NCI-H1105 treated with DMSO at 0.1 percent for 48 hours (cell line): ENCODE measurements at places on chromosomes 7 and 10.

GRCh38 chr10:3294919-3295581, 122.5 kb upstream of the PITRM1 start:
- peak; percentile 36 for DNase-seq

- DNase-seq = no peak
Measured at GRCh38 chr7:157784979-157785441, 448.2 kb downstream of the DNAJB6 start.

DNA sequence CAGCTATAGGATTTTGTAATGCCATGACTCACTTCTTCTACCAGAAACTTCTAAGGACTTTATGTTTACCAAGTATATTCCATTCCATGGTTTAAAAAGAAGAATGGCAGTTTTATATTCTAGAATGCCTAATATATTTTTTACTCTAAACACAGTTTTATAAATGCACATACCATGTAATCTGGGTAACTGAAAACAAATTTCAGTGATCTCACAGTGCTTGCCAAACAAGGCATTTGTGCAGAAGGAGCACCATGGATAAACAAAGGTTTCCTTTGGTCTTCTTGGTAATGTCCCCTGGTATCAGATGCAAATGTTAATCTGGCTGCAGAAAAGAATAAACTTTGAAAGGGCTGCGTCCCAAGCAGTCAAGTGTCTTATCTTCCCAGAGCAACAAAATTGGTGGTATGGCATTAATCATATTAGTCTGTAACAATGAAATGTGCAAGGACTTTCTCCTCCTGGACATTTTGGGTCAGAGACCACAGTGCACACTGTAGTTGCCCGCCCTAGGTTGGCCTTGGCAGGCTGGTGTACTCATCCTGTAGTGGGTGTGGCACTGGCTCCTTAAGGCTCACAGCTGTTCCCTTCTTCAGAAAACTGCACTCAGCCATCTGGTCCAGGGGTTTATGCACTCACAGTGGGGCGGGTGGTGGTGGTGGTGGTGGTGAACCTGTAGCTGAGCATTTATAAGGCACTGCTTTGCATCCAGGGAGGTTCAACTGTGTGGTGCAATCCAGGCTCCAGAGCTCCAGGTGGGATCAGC, 56.7 kb downstream of the LAMB4 start:
- no peak for DNase-seq

- DNase-seq = peak; percentile 84
Measured at GRCh38 chr7:67484244-67484751, 487.7 kb downstream of the TYW1 start.

DNA sequence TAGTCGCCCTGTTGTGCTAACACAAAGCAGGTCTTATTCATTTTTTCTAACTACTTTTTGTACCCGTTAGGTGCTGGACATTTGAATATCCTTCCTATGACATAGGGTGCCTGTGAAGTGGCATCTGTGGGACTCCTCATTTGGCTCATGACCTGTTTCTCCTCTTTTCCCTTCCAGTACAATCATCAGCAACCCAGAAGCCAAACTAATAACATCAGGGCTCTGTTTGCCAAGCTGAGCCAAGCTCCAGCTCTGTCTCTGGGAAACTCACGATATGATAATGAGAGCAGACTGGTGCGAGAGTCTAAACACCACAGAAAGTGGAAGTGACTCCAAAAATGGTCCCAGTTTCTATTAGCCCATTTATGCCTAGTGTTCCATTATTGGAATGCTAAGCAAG, 92.0 kb downstream of the SVIL start:
- DNase-seq = no peak

GRCh38 chr7:73920406-73921134, 59.6 kb downstream of the TMEM270 start:
- DNase-seq = no peak

DNA sequence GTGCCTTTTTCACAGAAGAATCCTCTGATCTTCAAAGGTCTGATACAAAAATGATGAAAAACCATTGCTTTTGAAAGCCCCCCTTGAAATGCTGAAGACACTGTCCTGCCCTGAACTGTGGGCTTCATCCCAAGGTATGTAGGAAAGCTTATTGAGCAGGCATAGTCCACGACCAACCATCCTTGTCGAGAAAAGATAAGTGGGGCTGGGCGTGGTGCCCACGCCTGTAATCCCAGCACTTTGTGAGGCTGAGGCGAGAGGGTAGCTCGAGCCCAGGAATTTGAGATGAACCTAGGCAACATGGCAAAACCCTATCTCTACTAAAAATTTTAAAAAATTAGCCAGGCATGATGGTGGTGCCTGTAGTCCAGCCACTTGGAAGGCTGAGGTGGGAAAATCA, 25.6 kb downstream of the TACR2 start:
- no peak for DNase-seq

- no peak for DNase-seq
Measured at GRCh38 chr7:31372231-31372959, 31.9 kb upstream of the NEUROD6 start.

- DNase-seq = no peak
Measured at GRCh38 chr7:127448566-127448965, 56.1 kb upstream of the ZNF800 start.

GRCh38 chr7:38716397-38716796, 85.2 kb upstream of the AMPH start:
- no peak for DNase-seq

DNA sequence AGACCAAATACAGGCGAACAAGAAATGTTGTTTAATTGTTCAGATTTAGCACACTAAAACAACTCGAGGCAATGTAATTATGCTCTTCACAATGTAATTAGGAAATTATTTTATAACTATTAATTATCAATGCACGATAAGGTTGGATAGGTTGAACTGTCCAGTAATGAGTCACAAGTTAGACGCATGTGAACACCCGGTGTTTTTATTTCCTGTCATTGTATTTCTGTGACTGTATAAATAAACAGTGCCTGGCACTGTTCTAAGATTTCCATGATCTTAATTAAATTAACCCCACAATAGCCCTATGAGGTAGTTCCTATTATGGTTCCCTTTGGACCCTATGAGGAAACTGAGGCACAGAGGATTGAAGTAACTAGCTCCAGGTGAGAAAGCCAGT, 26.2 kb downstream of the C10orf105 start:
- no peak for DNase-seq

DNA sequence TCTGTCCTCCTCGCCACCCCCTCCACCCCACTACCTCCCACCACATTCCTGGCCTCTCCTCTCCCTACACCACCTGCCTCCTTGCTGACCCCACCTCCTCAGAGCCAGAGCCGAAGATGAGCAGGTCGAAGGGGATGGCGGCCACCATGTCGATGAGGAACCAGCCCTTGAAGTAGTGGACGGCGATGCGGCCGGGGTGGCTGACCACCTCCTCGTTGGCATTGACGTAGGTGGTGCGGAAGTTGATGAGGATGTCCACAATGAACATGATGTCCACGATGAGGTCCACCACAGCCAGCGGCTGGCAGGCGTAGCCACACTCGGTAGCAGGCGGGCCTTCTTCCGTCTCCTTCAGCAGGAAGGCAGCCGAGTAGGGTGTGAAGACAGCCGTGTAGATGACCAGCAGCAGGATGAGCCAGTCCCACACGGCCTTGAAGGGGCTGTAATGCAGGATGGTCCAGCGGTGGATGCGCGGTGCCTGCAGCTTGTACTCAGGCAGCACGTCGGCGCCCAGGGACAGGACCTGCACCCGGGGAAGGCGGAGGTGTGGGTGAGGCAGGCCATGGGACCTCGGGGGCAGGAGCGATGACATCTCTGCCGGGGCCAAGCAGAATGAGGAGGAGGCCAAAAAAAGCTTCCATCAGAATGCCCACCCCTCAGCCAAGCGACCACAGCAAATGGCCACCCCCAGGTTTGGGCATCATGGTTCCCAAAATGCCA, 25.6 kb downstream of the KCNH2 start:
- no peak for DNase-seq

DNA sequence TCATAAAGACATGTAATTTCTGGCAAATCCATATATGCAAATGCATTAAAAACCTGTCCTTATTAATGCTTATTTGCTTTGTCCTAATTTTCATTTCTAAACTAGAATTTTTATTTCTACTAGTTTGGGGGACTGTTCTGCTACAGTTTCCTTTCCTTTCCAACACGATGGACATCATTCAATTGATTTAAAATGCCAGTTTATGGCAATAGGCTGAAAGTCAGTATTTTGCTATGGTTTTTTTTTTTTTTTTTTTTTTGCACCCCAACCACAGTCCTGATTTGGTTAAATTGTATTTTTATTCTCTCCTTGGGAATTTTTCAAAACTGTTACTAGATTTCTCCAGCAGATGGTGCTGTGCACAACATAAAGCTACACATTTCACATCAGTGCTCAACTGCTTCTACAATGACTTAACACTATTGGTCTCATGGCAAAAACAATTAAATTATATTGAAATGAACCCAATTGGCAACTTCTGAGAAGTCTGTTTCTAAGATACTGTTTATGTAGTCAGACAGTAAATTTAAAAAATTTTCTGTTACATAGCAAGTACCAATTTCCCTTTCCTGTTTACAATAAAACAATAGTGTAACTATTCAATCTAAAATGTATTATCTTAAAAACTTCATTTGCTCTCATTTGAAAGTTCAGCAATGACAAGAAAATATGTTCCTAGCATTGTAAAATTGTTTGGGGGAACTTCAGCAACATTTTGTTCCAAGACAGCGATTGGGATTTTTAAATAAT, 193.8 kb upstream of the CCDC6 start:
- DNase-seq = peak; percentile 18

DNA sequence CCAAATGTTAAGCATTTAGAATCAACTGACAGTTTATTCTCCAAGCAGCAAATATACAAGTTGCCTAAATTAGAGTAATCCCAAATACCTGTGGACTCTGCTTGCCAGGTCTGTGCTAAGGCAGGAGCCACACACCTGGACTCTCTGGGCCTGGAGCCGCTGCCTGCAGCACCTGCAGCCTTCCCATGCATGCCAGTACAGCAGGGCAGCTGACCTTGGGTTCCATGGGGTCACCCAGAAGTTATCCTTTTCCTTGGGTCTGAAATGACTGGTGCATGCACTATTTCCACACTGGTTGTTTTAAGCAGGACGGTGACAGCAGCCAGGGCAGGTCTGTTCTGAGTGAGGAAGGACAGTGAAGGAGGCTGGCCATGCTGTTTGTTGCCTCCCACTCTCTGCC, 573.2 kb downstream of the GLRX3 start:
- DNase-seq = no peak

GRCh38 chr7:141381794-141382427, 169.3 kb upstream of the AGK start:
- DNase-seq = no peak

DNA sequence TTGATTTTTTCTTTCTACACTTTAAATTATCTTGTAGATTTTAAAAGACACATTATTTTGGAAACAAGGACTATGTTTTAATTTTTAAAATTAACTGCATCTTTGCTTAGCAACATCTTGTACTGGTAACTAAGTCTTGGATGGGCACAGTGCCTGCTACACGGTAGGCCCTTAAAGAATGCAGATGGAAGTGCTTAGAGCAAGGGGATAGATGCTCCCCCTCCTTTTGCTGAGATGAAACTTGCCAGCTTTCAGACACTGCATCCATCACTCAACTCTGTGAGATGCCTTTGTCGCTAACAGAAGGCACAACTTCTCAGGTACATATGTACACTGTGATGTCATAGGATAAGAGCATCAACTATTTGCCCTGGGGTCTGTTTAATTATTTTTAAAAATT, 103.9 kb downstream of the LRRC18 start:
- DNase-seq = no peak

DNA sequence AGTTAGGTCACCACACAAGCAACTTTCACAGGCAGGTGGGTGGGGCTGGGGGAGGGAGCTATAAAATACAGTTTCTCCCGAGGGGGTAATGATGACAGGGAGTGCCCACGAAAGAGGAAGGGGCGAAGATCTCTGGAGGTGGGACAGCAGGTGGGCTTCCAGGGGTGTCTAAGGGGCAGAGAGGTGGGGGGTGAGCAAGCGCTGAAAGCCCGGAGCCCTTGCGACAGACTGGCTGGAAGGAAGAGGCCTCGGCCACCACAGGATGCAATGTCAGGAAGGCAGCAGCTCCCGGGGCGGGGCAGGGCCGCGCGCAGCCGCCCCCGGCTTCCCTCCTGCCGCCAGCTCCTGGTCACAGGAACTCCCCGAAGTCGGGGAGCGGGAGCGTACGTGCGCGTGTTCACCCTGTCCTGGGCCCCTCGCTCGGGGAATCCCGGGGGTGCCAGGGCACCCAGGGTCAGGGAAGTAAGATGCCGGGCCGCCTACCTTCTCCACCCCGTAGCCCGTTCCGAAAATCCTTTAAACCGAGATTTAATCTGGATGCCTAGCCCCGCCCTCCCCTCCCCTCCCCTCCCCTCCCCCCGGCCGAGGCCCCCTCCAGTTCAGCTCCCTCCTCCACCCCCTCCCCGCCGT, 105.2 kb upstream of the PPIF start:
- DNase-seq = peak; percentile 31

GRCh38 chr7:154903083-154903731, 99.7 kb downstream of the PAXIP1 start:
- no peak for DNase-seq

- DNase-seq = no peak
Measured at GRCh38 chr10:113165673-113166072, 215.6 kb downstream of the TCF7L2 start.

GRCh38 chr7:117970801-117971200, 97.6 kb upstream of the CTTNBP2 start:
- no peak for DNase-seq

- DNase-seq = no peak
Measured at GRCh38 chr10:47415520-47416304, 31.6 kb upstream of the ZNF488 start.
